ENCODE measurements at places on chromosomes 11 and 22. TPM values are rescaled to one million over a fixed set of nuclear protein-coding genes. Genes with fewer than 3 reads are reported as not detected.

DNA sequence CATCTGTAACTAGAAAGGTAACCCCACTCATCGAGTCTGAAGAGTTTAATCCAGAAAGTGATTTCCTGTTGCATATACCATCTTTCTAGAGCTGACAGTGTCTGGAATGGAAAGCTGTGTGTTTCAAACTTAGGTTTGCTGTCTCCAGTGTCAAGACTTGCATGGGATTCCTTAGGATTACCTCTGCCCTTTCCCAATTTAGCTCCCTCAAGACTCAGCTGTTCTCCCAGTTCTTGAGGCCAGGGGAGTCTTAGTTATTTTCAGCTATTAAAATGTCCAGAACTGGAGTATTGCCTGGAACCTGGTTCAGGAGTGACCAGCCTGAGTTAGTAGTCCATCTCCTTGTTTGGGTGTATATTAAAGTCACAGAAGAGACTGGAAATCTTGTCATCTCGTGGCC is 25.0 kb upstream of the LDHA start:
- DNase-seq: no peak

APOA5 gene
- total RNA-seq: not detected

GRCh38 chr11:69089258-69089657 is 40.5 kb downstream of the TPCN2 start:
- DNase-seq: peak; percentile 96

- no peak for DNase-seq
Observed at GRCh38 chr11:133910101-133910500, 46.7 kb downstream of the IGSF9B start.

- peak; percentile 100 for DNase-seq
Observed at GRCh38 chr11:65606876-65607613, 7.0 kb downstream of the MAP3K11 start.

DNA sequence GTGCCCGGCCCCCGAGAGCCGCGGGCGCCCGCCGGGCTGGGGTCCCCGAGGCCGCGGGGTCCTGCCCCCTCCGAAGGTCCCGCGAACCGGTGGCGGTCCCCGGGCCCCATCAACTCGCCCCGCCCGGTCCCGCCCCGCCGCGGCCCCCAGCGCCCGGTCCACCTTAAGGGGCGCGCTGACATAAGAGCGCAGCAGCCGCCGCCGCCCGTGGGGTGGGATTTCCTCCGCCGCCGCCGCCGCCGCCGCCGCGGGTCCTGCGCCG is at the start of gene ZDHHC8:
Gene ZDHHC8 (plus strand): TSS at position 208 of the 262 bp plus-strand sequence. CDS start 144 bp downstream, outside the sequence.
- DNase-seq: peak; percentile 94

GRCh38 chr11:32259641-32260081 is 168.8 kb downstream of the RCN1 start:
- DNase-seq: peak; percentile 68

KDM4D gene
- 0.88 TPM for total RNA-seq

DNA sequence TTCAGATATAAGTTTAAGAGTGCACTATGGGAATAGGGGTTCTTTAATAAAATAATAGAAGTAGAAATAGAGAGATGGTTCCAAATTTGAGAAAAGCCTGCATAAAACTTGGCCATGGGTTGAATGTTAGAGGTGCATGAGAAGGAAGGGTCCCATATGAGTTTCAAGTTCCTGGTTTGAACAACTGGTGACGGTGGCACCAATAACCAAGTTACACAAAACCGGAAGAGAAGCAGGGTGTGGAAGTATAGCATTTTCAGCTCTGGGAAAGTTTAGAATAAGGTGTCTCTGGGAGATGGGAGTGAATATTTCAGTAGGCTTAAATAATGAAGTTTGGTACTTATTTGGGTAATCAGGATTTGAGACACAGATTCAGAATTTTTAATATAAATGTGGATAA is 2.4 kb downstream of the CASP1 start:
- no peak for DNase-seq

- no peak for DNase-seq
Observed at GRCh38 chr11:28673691-28674432, 565.7 kb downstream of the METTL15 start.

GRCh38 chr22:40335358-40335757 is 10.9 kb upstream of the ADSL start:
- DNase-seq: no peak

DNA sequence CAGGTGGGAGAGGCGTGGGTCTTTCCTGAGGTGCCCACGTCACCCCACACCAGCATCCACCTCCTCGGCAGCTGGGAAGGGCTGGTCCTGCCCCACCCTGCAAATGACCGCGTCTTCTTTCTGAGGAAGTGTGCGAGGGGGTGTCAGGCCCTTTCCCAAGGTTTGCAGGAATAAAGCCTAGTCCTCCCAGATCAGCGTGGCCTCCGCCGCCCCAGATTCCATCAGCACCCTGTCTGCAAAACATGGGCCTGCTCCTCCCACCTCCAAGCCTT is 14.4 kb upstream of the SLC39A13 start:
- DNase-seq: peak; percentile 72

ANO1 gene
- not detected for total RNA-seq

MUC6 gene
- total RNA-seq: not detected

CADM1 gene
- 71.6 TPM for total RNA-seq

CALCA gene
- total RNA-seq: not detected

CHST1 gene
- 1.5 TPM for total RNA-seq

Data from osteoblast (primary cell).